ENCODE measurements at places on chromosomes 2 and 18.

DNA sequence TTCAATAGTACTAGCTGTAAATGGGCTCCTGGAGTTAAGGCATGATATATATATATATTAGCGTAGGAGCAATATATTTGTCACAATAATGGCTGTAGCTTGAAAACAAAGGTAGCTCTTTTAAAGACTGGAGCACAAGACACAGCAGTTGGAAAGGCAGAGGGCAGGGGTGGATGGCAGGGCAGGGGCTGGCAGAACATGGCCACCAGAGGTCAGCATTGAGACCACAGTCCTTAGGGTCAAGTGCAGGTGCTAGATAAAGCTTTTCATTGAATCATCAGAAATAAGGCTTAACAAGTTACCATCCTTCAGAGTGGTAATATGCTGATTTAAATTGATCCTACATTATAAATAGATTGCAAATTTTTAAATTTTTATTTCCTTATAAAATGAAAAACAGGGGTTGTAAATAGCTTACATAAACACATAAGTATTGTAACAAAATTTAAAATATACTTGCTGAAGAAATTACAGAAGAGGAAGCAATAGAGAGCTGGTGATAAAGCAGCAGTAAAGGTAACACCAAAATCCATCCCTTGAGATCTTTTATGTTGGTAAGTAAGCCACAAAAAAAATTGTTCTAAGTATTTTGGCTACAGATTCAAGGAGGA lies 161.2 kb upstream of the PIEZO2 start:
- DNase-seq = no peak

DNA sequence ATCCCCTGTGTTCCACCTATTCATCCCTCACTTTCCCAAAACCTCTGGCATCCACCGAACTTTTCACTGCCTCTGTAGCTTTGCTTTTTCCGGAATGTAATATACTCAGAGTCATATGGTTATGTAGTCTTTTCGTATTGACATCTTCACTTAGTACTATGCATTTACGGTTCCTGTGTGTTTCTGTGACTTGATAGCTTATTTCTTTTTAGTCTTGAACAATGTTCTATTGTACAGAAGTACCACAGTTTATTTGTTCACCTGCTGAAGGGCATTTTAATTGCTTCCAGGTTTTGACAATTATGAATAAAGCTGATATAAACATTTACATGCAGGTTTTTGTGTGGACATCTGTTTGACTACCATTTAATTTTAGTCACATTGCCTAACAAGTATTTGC lies 154.7 kb upstream of the DOK6 start:
- no peak for DNase-seq

DNA sequence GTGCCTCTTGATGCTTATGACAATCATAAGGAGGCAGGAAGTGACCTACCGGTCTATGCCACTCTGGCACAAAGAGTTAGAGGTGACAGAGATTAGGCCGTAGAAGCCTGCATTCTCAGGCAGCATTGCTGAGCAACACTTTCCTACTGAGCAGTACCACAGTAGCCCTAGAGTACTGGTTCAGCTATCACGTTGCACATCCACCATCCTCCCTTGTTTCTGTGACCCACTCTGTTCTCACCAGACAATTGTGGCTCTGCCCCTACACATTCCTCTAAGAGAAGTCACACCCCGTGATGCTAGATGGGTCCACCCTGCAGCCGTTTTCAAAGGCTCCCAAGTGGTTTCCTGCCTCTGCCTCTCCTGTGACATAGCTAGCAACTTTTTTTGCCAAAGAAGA lies 22.6 kb upstream of the SUCLG1 start:
- no peak for DNase-seq

- no peak for DNase-seq
Measured at GRCh38 chr2:205199165-205199850, 483.0 kb upstream of the NRP2 start.

GRCh38 chr2:105903051-105903674 lies 158.5 kb downstream of the NCK2 start:
- no peak for DNase-seq
